Caki2 (cell line): ENCODE measurements at places on chromosomes 13 and 19. TPM values are rescaled to one million over a fixed set of nuclear protein-coding genes. Genes with fewer than 3 reads are reported as not detected.

The FCER2 gene
- total RNA-seq, result not detected in 2 replicates

The FGF9 gene
- not detected in 2 replicates for total RNA-seq

The PSG2 gene
- total RNA-seq, result not detected in 2 replicates

The LDLR gene
- 43.3 and 54.3 TPM in 2 replicates for total RNA-seq

The PALM gene
- 14.1 and 20.5 TPM in 2 replicates for total RNA-seq

The ENOX1 gene
- not detected in 2 replicates for total RNA-seq

The ANKRD24 gene
- 0.64 and 1.9 TPM in 2 replicates for total RNA-seq

The ZNF135 gene
- 2.5 and 7.5 TPM in 2 replicates for total RNA-seq

The PROZ gene
- not detected in 2 replicates for total RNA-seq

The ERICH4 gene
- not detected in 2 replicates for total RNA-seq

The RASAL3 gene
- not detected in 2 replicates for total RNA-seq

The THSD8 gene
- not detected in 2 replicates for total RNA-seq

The MCF2L gene
- total RNA-seq, result 3.0 and 3.4 TPM in 2 replicates

The SIGLECL1 gene
- 52.0 and 60.2 TPM in 2 replicates for total RNA-seq

The GIPR gene
- total RNA-seq, result 0.44 TPM in 1 of 2 replicates, not detected in the other

The CD70 gene
- 274 and 291 TPM in 2 replicates for total RNA-seq

The ALG5 gene
- total RNA-seq, result 5.0 and 10.6 TPM in 2 replicates

The C19orf67 gene
- total RNA-seq, result not detected in 2 replicates

The FAM124A gene
- total RNA-seq, result 0.23 and 0.30 TPM in 2 replicates

The ZNF446 gene
- total RNA-seq, result 19.2 and 23.1 TPM in 2 replicates

The ERICH6B gene
- total RNA-seq, result not detected in 2 replicates

The DNASE2 gene
- total RNA-seq, result 68.6 and 83.9 TPM in 2 replicates

The ZNF844 gene
- total RNA-seq, result 0.24 TPM in 1 of 2 replicates, not detected in the other

The ALKBH6 gene
- 41.7 and 47.3 TPM in 2 replicates for total RNA-seq

The DMKN gene
- not detected in 2 replicates for total RNA-seq

The SELENOV gene
- not detected in 2 replicates for total RNA-seq

The ZNF382 gene
- total RNA-seq, result 2.3 and 6.3 TPM in 2 replicates

The GPR12 gene
- total RNA-seq, result not detected in 2 replicates

The RAVER1 gene
- 9.2 and 10.6 TPM in 2 replicates for total RNA-seq

The MISP3 gene
- 2.5 and 2.7 TPM in 2 replicates for total RNA-seq

The TLE6 gene
- total RNA-seq, result 10.5 and 21.3 TPM in 2 replicates

The ZNF726 gene
- total RNA-seq, result 4.9 and 12.7 TPM in 2 replicates

The NECTIN2 gene
- total RNA-seq, result 90.0 and 91.5 TPM in 2 replicates

The RNF17 gene
- not detected in 2 replicates for total RNA-seq

The PLA2G4C gene
- total RNA-seq, result 19.9 and 22.9 TPM in 2 replicates

The PGLYRP1 gene
- total RNA-seq, result not detected in 2 replicates

The CCDC70 gene
- not detected in 2 replicates for total RNA-seq
